ENCODE measurements at places on chromosomes 7 and 10.

DNA sequence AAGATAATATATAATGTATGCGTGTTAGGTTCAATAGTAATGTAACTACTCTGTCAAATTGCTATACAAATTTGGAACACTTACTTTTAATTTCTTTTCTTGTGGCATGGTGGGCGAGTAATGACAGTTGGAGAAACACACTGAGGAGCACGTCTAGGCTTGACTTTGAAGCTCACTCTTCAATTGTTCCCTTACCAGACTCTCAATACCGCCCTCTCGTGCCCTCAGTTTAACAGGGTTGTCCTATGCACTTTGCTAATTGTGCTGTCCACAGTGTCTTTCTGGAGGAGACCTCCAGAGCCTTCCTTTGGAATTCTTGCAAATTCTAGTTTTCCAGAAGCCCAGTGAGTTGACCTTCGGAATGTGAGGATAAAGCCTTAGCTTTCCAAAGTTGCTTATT, 107.2 kb upstream of the RELN start:
- DNase-seq, result no peak

- no peak for DNase-seq
These were observed 42.3 kb upstream of the CNTNAP2 start for GRCh38 chr7:146074195-146074765.

GRCh38 chr7:143929224-143929920, 5.7 kb upstream of the OR2F2 start:
- no peak for DNase-seq

- DNase-seq, result no peak
These were observed 38.2 kb downstream of the FAM53B start for GRCh38 chr10:124705817-124706461.

GRCh38 chr10:132536877-132537683, 507 bp upstream of the INPP5A start:
- peak; percentile 100 for DNase-seq

DNA sequence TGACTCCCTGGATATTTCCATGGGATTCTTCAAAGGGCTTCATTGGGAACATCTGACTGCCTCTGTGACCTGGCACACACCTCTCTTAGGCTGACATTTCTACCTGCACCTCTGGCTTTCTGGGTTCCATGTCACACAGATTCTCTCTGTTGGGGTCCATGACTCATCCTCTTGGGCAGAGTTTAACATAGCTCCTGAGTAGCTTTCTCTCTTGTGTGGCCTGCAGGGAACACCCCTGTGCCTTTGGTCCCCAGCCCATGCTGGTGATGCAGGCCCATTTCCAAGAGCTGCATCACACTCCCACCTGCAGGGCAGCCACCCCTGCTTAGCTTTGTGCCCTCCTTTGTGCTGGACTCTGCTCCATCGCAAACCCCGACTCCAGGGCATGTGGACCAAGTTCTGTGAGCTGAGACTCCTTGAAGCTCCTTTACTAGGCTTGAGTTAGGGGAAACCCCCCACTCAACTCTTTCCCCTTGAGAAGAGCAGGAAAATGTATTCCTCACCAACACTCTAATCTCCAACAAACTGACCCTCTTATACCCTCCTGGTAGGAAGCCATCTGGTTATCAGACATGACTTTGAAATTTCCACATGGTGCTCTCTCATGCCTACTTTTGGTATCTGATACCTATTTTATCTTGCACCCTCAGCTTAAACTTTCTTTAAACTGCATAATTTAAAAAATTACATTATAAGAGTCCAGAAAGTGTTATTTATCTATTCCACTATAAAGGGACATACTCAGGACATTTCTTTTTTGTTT, 93.3 kb downstream of the ZNF777 start:
- DNase-seq, result no peak

DNA sequence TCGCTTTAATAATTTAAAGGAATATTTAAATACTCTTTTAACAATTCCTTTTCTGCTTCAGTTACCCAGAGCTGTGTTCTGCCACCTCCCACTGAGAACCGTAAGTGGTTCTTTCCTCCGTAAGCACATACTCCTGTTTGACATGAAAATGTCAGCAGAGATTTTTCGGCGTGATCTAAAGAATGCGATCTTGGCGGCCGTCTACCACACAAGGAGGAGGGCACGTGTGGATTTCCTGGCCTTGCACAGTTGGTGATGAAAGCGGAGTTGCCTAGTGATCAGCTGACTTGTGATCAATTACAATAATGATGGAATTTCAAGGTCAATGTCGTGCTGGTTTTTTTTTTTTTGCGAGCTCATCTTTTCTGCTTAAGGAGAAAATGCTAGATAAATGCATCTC, 35.6 kb upstream of the INSIG1 start:
- no peak for DNase-seq

- DNase-seq, result no peak
These were observed 39.3 kb upstream of the GGCT start for GRCh38 chr7:30543813-30544525.

- no peak for DNase-seq
These were observed 11.3 kb upstream of the MRPS24 start for GRCh38 chr7:43880596-43880995.

- no peak for DNase-seq
These were observed 109.6 kb upstream of the SEM1 start for GRCh38 chr7:96819111-96819700.

DNA sequence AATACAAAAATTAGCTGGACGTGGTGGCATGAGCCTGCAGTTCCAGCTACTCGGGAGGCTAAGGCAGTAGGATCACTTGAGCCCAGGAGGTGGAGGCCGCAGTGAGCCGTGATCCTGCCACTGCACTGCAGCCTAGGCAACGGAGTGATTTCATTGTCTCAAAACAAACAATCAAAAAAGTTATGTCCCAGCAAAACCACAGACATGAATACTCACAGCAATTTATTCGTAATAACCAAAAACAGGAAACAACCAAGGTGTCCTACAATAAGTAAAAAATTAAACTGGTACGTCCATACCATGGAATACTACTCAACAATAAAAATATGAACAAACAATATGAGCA, 11.6 kb upstream of the CYTH3 start:
- DNase-seq, result no peak

GRCh38 chr10:69960988-69961880, 91.4 kb upstream of the MACROH2A2 start:
- DNase-seq, result no peak

- no peak for DNase-seq
These were observed 13.0 kb upstream of the BAMBI start for GRCh38 chr10:28664369-28664740.

- DNase-seq, result no peak
These were observed 26.3 kb upstream of the CACNB2 start for GRCh38 chr10:18113881-18114280.

DNA sequence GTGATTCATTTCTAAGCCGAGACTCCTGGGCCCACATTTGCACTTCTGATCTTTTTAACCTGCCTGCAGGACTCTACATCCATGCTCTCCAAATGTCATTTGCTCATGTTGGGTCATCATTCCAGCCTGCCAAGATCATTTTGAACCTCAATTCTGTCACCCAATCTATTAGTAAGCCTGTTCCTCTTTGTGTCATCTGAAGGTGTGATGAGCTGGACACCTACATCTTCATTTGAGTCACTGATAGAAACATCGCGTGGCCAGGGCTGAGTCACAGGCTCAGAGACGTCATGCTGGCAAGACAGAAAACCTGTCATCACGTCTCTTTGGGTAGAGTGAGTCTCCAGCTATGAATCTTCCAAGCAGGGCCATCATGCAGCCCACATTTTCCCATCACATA, 65.3 kb upstream of the SLF2 start:
- peak; percentile 39 for DNase-seq

DNA sequence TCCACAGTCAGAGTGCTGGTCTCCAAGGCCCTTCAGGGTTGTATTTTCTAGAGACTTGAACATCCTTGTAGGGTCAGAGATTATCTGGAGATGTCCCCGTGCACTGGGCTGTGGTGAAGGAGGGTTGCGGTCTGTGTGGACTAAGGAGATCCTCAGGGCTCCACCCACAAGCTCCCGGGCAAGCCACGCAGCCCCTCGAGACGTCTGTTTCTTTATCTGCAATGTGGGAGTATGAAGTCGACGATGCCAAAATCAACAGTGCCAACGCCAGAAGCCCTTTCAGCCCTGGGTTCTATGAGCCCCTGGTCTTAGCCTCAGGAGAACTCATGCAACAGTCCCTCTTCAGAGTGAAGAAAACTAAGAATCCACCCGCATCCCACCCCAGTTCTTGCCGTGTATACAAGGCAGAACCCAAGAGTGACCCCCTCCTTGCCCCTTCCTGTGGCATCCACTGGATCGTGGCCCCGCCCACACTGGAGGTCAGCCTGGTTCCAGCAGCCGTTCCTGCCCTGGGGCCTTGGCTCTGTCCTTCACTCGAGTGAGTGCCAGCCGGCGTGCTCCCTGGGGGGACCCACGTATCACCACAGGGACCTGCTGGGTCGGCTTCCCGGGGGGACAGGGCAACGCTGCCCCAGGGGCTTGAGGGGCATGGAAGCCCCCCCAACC, 6.0 kb upstream of the SHH start:
- DNase-seq, result no peak

DNA sequence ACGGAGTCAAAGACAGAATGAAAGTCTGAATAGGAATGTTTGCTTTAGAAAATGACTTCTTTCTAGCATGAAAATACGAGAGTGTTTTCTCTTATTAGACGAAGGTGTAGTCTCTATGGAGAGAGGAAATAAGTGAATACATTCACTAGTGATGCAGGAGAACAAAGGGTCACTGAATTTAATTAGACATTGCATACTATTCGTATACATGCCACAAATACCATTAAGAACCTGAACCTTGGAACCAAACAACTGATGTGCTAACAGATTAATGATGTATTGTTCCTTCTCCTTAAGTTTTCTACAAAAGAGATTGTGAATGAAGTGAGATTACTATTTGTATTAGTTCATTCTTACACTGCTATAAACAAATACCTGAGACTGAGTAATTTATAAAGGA, 10.3 kb downstream of the THAP5 start:
- DNase-seq, result no peak

DNA sequence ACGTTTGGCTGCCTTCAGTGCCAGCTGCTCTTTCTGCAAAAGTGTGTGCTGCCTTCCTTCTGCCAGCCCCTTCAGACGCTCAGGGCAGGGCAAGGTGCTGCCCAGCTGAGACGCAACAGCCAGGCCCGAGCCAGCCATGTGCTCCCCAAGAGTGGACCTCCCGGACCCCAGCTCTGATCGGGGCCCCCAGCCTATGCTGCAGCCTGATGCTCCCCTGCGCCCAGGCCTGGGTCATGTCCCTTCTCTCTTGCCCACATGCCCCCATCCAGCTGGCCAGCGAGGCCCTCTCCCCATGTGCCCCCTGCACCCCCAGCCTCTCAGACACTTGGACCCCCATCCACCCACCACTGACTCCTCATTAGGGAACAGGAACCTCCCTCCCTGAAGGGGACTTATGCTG, 17.8 kb downstream of the WDR86 start:
- DNase-seq, result no peak

DNA sequence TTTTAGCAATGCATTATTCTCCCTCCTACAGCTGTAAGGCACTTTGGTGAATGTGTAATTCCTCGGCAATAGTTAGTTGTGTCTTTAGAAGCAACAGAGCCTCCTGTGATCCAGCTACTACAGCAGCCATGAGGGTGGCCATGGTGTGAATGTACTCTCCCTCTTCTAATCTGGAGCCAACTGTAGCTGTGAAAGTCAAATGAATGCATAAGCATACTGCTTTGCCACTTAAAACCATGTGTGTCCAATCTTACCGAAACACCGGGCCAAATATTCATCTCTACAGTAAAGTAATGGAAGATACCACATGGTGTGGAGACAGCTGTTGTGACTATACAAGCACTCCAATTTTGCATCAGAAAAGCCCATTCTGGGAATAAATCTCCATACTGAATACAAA, 195.0 kb downstream of the DNAJC1 start:
- DNase-seq, result no peak

GRCh38 chr10:66804962-66805361, 120.9 kb upstream of the LRRTM3 start:
- no peak for DNase-seq

DNA sequence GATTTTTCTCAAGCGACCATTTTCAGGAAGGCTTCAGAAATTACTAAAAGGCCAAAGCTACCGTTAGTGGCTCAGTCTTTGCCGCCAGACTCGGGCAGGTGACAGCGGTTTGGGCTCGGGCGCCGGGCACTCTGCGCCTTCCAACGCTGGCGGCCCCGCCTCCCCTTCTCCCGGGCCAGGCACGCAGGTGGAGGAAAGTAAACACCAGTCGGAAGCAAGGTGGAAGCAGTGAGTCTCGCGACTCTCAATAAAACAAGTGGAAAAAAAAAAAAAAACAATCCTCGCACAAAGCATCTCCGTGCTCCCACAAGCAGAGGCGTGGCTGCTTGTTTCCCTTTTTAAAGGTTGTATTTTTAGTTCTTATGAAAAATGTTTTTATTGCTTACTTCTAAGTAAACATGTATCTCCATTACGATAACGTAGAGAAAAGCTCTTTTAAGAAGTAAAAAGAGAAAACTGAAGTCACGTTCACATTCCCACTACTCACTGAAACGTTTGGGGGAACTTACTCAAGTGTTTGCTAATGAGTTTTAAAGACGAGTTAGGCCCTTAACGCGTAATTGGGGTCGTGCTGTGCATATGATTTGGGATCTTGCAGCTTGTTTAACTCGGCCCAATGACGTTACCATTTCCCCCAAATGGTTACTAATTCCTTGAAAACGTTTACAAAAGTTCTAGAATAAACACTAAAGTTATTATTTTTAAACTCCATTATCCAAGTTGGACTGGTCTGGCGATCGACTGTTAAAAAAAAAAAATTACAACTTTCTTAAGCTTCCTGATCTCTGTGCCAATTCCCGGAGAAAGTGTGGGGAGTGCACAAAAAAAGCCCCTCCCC, 864 bp downstream of the CDCA7L start:
- DNase-seq, result no peak

GRCh38 chr10:132713421-132714095, 72.4 kb downstream of the NKX6-2 start:
- no peak for DNase-seq

- no peak for DNase-seq
These were observed 82.4 kb downstream of the NKX6-2 start for GRCh38 chr10:132703419-132704007.

DNA sequence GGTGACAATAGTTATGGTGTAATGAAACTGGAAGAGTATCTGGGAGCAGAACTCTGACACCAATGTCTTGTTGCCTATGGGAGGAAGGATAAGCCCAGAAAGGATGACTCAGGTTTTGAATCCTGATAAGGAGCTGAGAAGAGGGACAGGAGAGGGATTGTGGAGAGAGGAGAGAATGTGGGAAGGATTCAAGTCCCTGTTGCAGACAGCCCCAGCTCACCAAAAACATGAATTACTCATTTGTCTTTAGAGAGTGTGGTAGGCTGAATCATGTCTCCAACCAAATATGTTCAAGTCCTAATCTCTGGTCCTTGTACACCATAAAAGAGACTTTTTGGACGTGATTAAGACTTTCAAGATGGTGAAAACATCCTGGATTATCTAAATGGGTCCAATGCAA, 206.9 kb upstream of the PHYHIPL start:
- no peak for DNase-seq
